ENCODE measurements at places on chromosomes 3 and 15.

DNA sequence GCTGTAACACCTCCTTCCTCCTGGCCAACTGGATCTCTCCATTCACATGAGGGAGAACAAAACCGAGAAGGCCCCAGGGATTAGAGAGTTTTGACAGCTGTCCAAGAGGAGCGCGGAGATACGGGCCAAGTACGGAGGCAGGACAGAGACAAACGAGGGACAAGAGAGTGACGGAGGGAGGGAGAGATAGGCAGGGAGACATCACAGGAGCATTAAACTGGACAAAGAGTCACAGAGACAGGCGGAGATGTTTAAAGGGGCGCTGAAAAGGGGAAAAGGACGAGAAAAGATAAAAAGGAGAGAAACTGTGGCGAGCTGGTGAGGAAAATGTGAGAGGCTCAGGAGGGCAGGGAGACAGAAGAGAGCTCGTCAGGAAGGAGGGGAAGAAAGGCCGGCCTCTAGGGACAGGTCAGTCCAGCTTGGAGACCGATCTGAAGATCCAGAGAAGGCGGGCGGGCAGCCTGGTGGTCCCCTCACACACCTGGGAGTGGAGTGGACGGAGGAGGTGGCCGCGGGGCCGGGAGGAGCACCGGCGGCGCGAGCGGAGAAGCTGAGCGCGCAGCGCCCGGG lies 40.5 kb upstream of the ROPN1 start:
- DNase-seq, result no peak

- no peak for DNase-seq
Observed at GRCh38 chr3:157351981-157352380, 84.7 kb upstream of the PTX3 start.

GRCh38 chr3:99620976-99621375 lies 17.4 kb upstream of the COL8A1 start:
- no peak for DNase-seq

GRCh38 chr3:42020684-42021307 lies 58.9 kb upstream of the ULK4 start:
- no peak for DNase-seq

- DNase-seq, result peak; percentile 55
Observed at GRCh38 chr15:74541494-74542165, 610 bp downstream of the ARID3B start.

DNA sequence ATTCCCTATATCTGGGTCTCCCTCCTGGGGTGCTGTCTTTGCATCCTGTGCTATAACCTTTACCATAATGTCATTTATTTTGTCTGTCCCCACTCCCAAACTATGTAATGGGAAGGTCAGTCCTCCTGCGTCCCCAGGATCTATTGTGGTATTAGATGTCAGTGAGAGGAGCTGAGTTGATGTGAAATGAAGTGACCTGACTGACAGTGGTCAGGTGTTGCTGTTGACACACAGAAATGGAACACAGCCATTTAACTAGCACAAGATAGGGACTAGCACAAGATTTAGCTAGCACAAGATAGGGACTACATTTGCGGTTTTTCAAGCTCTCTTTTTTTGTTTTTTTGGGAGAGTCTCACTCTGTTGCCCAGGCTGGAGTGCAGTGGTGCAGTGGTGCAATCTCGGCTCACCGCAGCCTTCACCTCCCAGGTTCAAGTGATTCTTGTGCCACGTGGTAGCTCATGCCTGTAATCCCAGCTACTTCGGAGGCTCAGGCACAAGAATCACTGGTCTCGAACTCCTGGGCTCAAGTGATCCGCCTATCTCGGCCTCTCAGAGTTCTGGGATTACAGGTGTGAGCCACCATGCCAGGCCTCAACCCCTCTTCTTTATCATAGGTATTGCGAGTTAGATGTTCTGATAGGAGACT lies 5.2 kb downstream of the NGRN start:
- no peak for DNase-seq

DNA sequence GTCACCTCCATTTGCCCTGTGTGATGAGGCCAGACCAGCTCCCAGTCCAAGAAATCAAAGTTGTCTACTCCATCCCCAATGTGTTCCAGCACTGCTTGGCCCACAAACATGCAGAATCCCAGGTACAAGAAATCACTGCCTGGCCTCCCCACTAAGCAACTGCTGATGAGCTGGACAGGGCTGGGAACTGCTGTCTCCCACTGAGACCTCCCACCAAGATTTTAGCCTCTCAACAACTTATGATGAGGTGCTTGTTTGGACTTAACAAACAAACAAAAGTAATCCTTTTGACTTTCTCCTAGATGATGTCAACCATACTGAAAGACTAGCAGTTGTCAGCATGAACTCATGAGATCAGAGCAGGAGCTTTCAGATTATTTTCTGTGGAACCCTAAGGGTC lies 260.1 kb upstream of the UBE2E2 start:
- no peak for DNase-seq

- no peak for DNase-seq
Observed at GRCh38 chr3:55180161-55180560, 252.3 kb upstream of the LRTM1 start.

All from activated gamma-delta T cell treated with anti-CD3 and anti-CD28 coated beads, Interleukin-2, amount 50 U/mL, for 16 hours (primary cell).